Hematopoietic multipotent progenitor cell treated with erythropoietin and hydrocortisone succinate and interleukin-3 and kit ligand, for 17 days (in vitro differentiated cells): ENCODE measurements at places on chromosomes 7 and 10.

- no peak for DNase-seq
Measured at GRCh38 chr7:81004098-81004497, 85.2 kb upstream of the SEMA3C start.

- DNase-seq: no peak
Measured at GRCh38 chr10:36202881-36203280, 560.8 kb upstream of the FZD8 start.

DNA sequence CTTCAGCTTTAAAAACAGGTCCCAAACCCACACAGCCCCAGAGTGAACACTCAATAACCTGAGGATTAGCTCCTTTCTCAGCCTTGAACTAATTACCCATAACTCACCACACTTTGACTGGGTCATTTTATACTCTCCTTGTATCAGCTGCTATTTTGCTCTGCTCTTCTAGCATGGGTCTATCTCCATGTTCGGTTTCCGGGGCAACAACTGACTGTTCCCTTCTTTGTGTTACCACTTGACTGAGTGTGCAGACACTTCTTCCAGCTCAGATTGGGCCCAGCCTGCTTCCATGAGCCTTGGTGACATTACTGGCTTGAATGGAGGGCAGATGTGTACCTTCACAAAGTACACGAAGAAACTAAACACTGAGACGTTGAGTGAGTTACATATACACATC, 31.5 kb upstream of the PRPS1L1 start:
- DNase-seq: no peak

- no peak for DNase-seq
Measured at GRCh38 chr7:90592033-90592432, 4.1 kb upstream of the CDK14 start.

GRCh38 chr7:5709347-5709950, 72.0 kb downstream of the RNF216 start:
- DNase-seq: no peak

GRCh38 chr7:54811041-54811845, 52.2 kb upstream of the SEC61G start:
- DNase-seq: no peak

DNA sequence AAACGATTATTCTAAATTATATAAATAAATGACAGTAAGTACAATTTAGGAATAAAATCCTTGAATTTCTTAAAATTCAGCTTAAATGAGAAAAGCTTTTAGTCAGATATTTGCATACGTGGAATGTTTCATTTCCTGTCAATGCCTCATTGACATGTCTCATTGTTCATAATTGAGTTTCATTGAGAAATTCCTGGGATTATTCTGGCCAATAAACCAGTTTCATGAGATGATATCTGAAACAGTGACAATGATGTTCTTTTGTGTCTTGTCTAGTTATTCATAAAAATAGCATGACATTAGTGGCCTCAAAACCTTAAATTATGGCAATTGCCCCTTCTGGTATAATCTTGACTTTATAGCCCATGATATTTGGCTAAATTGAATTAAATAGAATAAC, 95.8 kb downstream of the DKK1 start:
- no peak for DNase-seq
